Fibroblast of skin of abdomen (primary cell): ENCODE measurements at places on chromosomes 4 and X.

DNA sequence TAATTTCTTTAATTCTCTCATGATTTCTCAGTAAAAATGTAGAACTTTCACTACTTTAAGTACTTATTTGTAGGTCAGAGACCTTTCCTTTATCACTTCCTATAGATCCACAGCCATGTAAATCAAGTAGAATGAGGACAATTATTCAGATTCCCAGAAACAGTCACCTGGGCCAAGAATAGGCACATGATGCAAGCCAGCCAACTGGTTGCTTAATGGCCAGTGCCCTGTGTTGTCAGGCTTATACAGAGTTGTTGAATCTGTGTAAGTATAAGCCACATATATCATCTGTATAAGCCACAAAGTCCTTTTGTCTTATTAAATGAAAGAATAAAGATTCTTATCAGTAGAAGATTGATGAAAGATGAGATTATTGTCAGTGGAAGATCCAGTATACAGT is 5.2 kb downstream of the BANK1 start:
- no peak for DNase-seq

- peak; percentile 60 for DNase-seq
These were observed 219.2 kb downstream of the KIT start for GRCh38 chr4:54877006-54877405.

- DNase-seq = no peak
These were observed 552 bp downstream of the SLC25A14 start for GRCh38 chrX:130340271-130340670.

- no peak for DNase-seq
These were observed 43.4 kb upstream of the GATB start for GRCh38 chr4:151804086-151804630.

- DNase-seq = peak; percentile 87
These were observed 92.4 kb upstream of the AP1S2 start for GRCh38 chrX:15946783-15947580.

DNA sequence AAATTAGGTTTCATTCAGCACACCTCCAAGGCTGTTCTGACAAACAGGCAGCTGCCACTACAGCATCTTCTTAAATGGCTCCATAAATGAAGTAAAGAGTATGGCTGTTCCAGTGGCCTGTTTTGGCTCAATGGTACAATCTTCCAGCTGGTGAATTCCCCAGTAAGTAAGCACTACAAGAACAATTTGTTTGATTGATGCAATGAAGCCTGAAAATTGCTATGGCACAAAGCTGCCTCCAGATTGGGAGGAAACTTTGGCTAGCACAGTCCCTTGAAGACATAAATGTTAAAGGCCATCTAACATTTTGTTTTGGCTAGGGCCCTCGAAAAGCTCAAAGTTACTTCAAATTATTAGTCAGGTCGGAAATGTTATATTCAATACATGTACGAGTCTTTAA is 47.5 kb downstream of the FGF13 start:
- DNase-seq = no peak
